ENCODE measurements at places on chromosomes 1 and 21. TPM values are rescaled to one million over a fixed set of nuclear protein-coding genes. Genes with fewer than 3 reads are reported as not detected.
A peak's percentile ranks its signal among the peaks of the same experiment; 100 is the strongest.

DNA sequence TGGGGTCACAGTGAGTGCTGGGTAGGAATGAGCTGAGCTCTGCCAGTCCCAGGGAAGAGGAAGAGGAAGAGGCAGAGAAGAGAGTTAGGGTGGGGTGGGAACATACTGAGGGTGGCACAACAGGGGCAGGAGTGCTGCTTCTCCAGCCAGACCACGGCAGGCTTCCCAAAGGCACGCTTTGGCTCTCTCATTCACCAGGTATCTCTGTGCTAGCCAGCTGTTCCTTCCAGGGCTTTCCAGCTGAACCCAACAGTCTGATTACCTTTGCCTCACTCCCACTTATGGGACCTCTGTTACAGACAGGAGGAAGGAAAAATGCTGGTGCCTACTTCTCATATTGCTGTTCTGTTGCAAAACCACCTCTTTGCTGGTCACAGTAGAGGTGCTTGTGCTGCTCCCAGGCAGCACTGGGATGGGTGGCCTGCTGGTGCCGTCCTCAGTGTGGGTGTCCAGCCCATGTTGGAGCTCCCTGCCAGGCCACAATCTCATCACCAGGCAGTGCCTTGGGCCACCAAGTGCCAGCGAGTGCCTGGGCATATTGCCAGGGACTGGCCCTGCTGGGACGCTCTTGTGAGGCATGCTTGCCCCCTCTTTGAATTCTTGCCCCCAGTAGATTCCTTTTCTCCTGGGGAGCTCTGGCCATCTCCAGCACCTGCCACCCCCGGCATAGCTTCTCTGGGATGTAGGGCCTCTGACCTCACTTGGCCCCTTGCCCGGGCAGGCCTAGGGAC lies 2.1 kb downstream of the ADORA1 start:
- no peak for DNase-seq

DNA sequence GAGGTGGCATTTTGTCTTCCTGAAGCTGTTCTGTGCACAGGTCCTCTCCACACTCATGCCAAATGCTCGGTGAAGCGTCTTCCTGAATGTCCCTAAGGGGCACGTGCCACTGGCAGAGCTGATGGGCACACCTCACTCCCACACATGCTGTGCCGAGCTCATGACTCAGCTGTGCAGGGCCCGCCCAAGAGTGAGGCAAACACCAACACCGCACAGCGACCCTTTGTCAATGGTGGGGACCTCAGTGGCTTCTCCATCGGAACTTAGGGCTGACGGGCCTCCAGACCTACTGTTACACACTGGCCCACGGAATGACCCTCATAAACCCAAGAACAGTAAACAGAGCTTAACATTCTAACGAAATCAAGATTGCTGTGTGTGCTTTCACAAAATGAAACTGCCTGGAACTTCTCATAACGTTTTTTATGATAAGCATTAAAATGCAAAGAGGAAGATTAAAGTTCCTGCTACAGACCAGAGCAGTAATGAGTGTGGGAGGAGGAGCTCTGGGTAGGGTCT lies 89.3 kb downstream of the SIM2 start:
- DNase-seq, result no peak

DNA sequence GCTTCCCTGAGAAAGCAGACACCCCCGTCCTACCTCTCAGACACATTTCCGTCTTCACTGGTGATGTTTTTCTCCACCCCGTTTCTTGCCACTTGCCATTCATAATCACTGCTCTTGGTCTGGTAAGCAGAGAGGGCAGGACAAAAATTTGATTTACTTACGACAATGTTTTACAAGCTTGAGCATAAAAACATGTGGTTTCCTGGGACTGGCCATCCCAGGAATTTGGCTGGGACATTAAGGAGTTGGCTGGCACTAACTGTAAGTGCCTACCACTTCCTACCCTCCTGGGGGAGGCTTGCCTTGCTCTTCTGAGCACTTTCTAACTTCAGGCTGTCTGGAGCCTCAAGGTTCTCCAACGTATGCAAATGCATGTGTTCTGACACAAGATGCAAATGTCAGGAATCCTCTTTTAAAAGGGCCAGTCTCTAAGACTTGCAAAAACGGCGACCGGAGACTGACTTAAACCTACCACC lies 24.2 kb downstream of the ZBTB18 start:
- DNase-seq, result no peak

DNA sequence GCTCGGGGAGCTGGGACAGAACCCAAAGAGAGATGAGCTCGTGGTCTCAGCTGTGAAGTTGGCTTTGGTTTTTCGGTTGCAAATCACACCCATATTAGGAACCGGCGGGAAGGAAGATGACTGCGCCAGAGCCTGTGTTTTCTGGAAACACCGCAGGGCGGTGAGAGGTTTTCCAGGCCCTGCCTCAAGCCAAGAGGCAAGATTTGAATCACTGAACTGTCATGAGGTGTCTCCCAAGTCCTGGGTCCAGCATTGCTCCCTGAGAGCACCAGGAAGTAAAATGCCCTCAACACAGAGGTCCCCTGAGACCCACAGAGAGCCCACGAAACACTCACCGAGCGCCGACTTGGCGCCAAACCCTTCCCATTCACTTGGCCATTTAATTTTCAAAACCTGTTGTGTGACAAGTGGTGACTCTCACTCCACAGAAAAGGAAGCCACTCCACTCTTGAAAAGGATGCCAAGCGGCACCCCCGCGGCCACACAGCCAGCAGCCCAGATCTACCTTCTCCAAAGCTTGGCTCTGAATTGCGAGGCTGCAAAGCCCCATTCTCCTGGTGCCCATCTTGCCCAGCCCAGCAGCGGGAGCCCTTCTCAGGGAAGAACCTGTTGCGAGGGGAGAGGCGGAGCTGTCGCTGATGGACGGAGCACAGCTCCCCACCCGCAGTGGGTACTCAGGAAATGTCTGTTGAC lies 99.0 kb upstream of the RUNX3 start:
- no peak for DNase-seq

- DNase-seq, result no peak
Measured at GRCh38 chr1:244839656-244840055, 4.2 kb downstream of the COX20 start.

DNA sequence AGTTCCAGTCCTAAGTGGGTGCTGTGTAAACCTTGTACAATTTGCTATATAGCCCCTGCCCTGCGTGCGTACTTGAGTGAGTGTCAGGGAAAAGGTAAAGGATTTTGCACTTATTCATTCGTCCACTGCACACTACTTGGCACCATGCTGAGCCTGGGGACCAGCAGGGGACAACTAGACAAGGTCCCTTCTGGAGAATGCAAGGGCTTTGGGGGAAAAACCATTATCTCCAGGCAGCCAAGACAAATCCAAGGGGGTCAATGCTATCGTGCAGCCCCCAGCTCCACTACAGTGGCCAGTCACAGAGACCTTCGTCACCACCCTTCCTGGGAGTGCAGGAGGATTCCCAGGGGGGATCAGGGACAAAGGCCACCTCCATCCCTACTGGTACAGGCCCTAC lies 39.7 kb downstream of the MATN1 start:
- DNase-seq, result no peak

DNA sequence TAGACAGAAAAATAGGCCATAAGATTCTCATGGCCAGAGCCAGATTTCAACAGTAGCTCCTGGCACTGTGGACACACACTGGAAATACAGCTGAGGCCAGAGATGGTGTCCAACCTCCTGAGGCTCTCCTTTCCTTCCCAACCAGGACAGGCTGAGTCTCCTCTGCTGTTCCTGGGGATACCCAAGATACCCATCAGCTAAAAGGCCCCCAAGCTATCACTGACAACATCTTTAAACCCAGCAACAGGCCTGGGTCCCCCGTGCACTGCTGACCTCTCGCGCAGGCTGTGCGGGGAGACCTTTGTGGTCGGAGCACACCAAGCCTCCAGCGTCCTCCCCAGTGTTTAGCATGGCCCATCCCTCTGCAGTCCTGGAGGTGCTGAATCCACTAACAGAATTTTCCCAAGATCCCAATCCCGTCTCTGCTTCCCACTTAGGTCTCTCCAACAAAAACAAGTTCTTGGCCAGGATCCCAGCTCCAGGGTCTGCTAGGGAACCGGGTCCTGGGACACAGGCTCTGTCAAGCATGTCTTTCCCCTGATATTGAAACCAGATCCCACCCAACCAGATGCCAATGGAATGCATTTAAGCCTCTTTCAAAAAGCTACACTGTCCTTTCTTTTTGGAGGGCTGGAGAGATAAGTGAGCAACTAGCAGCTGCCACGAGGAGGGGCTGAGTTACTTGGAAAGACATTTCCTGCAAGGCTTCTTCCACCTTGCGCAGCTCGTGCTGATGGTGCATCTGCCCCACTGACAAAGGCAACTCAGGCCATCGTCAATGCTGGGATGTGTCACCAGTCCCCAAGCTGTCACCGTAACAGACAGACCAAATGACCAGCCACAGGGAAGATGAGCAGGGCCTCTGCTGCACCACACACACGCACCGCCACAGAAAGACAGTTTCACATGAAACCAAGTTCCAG lies 73.2 kb downstream of the BCAR3 start:
- DNase-seq, result no peak

DNA sequence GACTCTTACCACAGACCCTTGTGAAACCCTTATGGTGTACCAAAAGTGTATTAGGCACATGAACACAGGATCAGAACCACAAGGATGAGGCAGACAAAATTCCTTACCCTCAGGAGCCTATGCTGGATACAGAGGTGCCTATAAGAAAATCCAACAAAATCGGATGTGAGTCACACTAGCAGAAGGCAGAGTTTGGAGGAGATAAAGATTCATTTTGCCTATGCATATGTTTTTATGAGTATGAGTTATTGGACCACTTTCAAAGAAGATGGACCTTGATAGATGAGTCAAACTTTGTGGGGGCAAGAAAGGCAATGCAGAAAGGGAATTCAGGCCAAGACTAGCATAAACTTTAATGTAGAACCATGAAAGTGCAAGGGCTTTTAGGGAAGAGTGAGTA lies 17.0 kb downstream of the CAMK1G start:
- DNase-seq, result no peak

GRCh38 chr1:15428815-15429435 lies 9.3 kb upstream of the CTRC start:
- DNase-seq, result no peak

- no peak for DNase-seq
Measured at GRCh38 chr1:24921412-24921811, 8.7 kb downstream of the RUNX3 start.

- no peak for DNase-seq
Measured at GRCh38 chr1:89808441-89809117, 12.3 kb upstream of the LRRC8D start.

DNA sequence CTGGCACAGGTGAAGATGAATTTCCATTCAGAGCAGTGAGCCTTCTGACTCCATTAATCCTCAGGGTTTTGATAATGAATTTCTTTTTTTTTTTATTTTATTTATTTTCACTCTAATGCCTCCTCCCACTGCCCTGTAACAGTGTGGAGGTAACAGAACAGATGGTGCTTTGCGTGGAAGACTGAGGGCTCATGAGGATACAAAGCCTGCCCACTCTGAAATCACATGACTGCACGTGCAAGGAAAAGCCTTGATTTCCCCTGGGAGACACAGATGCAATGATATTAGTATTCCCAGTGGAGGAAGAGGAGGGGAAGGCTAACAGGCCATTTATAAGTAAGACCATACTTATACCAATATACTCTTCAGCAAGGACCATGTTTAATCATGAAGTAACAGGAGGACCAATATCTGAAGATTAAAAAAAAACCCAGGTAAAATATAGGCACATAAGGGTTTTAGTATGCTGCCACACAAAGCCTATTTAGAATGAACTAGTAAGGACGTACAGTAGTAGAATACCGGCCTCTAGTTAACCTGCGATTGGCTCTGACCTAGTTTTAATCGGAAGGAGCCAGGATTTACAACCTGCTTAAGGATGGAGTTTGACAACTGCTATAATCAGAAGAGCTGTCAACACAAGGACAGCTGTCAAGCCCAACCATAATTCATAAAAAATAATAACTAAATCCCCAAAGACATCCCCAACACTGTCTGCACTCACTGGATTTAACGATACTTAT lies 69.6 kb downstream of the LHX4 start:
- DNase-seq, result no peak

DNA sequence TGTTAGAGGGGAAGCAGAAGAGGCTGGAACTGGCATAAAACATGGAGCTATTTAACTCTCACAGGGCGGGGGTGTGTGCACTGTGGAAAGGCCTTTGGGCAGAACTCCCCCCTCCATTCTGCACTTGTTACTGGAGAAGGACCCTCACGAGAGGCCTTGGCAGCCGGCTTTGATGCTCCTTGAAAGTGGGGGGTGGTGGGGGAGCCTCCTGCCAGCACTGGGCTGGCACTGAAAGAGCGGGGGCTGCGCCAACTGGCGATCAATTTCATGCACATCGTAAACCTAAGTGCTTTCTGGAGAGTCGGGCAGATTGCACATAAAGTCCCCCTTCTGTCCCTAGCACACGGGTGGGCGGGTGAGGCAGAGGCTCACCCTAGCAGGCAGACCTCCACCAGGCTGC lies 28.9 kb downstream of the FOXO6 start:
- DNase-seq, result no peak

GRCh38 chr1:45134461-45134873 lies 71.9 kb downstream of the ZSWIM5 start:
- DNase-seq, result peak; percentile 1

DNA sequence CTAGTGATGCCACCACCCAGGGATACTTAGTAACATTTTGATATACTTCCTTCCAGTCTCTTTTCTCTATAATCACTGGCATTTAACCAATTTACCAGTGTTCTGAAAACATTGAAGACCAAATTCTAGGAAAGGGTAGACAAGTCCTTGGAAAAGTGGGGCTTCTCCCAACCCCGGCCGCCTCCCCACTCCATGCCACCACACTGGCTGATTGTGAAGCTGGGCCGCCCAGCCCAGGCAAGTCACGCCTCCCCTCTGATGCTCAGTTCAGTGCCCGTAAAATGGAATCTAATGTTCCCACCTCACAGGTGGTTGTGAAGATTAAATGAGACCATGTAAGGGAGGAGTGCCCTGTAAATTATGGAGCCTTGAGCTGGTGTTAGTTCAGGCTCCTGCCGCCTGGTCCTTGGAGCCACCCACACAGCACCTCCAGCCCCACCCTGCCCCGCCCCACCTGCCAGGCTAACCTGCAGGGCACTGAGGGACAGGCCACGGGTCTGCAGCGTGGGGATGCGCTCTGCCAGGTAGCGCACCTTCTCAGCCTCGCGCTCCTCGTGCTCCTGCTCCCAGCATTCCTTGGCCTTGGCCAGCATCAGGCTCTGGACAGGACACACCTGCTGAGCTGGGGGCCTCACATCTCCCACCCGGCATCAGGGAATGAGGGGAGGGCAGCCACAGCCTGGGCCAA lies 7.3 kb downstream of the TNNI1 start:
- no peak for DNase-seq

OR10K1 gene
- not detected for polyA plus RNA-seq

ASCL5 gene
- 0.17 TPM for polyA plus RNA-seq

SELE gene
- polyA plus RNA-seq, result 0.55 TPM

CLSTN1 gene
- 158 TPM for polyA plus RNA-seq

SYTL1 gene
- 10.4 TPM for polyA plus RNA-seq

PGBD5 gene
- polyA plus RNA-seq, result 6.1 TPM

NEGR1 gene
- polyA plus RNA-seq, result 5.5 TPM
